ENCODE measurements at places on chromosomes 12 and 14.

- no peak for DNase-seq
These were observed 229.7 kb upstream of the NPAS3 start for GRCh38 chr14:32709027-32709426.

GRCh38 chr12:111257435-111257902 lies 111.4 kb downstream of the PHETA1 start:
- DNase-seq = no peak

GRCh38 chr12:112004041-112004440 lies 8.9 kb downstream of the TMEM116 start:
- no peak for DNase-seq

DNA sequence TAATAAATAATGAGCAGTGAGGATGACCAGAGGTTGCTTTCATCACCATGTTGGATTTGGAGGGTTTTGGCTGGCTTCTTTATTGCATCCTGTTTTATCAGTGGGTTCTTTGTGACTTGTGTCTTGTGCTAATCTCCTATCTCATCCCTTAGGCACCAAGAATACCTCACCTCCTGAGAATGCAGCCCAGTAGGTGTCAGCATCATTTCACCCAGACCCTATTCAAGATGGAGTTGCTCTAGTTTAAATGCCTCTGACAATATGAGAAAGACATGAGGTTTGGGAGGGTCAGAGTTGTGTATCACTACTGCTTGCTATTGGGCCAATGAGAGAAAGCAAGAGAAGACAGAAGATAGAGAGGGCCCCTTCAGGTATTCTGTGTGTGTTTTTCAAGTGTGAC lies 592.2 kb downstream of the ETNK1 start:
- no peak for DNase-seq

- DNase-seq = no peak
These were observed 31.3 kb upstream of the NDUFA12 start for GRCh38 chr12:95034750-95035149.

DNA sequence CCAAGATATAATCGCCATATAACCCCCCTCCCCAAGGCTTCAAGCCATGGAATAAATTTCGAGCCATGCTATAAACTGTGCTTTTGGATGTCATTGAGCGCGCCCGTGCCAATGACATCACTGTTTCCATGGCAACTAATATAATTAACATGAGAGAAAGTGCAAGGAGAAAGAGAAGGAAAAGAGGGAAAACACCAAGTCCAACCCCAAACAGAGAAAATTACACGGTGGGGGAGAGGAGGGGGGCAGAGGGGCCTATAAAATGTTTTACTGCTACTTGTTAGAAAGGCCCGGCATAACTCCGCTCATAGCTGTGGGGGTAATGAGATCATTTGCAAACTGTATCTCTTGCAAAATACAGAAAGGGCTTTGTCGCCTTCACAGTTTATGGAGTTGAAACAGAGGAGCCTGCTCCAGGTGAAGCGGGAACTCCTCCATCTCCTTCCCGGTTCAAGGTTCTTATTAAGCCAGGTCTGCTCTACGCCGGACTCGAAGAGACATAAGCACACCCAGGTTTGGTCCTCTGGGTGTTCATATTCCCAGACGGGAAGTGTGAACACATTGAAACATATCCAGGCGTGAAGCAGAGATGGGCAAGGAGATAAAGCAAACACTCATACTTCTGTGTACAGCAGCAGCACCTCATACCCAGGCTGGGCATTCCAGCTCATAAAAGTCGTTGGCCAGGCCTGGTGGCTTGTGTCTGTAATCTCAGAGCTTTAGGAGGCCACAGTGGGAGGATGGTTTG lies 99.1 kb upstream of the MAP1LC3B2 start:
- DNase-seq = no peak

DNA sequence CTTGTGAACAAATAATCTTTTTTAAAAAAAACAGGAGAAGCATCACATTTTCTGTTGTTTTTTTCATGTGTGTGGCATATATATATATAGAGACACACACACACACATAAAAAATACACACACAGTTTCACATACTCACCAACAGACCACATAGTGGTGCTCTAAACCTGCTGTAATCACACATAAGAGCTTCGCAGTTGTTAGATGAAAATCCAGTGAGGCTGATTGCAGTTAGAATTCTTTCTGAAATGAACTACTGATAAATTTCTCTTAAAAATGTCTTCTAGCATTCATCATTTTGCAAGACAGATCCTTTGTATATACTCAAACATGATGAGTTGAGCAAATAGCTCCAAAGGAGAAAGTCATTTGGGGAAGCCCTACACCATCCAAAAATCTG lies 434.3 kb upstream of the STXBP6 start:
- peak; percentile 41 for DNase-seq

- no peak for DNase-seq
These were observed 174.3 kb upstream of the PWP1 start for GRCh38 chr12:107511292-107511691.

- no peak for DNase-seq
These were observed 26.0 kb upstream of the SNX6 start for GRCh38 chr14:34655959-34656358.

DNA sequence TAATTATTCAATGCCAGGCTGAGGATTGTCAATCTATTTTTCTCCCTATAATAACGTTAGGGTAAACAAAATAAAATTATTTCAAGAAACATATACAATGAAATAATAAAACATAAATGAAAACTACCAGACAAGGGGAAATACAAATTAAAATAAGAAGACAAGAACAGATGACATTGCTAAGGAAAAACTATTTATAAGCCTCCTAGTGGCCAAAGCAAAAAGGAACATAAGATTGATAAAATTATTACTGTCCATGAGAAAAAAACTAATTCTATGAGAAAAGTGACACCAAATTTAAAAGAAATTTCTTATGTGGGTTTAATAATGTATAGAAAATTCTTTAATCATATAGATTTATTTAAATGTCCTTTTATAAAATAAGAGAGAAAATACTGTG lies 294.7 kb downstream of the TTC6 start:
- DNase-seq = no peak

DNA sequence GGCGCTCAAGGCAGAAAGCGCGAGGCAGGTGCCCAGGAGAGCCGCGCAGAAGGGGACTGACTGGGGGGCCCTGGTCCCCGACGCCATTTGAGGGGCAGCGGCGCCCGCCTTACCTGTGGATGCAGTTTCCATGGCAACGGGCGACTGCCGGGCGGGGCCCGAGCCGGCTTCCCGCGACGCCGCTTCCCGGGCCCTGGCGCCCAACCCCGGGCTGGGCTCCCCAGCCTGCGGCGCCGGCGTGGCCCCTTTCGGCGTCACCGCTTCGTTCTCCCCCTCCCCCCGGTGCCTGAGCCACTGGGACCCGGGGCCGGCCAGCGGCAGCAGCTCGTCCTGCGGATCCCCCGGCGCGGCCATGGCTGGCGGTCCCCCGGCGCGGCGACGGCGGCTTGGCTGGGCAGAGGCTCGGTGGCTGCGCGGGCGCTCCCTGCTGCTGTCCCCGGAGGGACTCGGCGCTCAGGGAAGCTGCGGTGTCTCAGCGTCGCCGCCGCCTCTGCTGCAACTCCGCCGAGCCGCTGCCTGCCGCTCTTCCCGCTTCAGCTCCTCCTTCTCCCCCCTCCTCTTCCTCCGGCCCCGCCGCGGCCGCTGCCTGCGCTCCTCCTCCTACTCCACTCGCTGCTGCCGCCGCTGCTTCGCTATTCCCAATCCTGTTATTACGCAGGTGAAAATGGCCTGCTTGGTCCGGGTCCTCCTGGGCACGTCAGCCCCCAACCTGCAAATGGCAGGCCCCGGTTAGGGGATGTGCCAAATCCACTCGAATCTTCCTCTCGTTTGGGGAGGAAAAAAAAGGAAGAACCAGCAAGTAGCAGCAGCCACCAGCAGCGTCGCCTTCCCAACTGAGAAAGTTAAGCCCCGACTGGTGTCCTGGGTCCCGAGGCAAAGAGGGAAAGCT lies at the start of gene RTN1:
TSS of gene RTN1 (minus strand) at position 500 of the 889 bp plus-strand sequence. CDS start at position 354, 146 bp downstream.
- DNase-seq = peak; percentile 47

GRCh38 chr12:72189266-72189665 lies 82.9 kb upstream of the TRHDE start:
- no peak for DNase-seq

DNA sequence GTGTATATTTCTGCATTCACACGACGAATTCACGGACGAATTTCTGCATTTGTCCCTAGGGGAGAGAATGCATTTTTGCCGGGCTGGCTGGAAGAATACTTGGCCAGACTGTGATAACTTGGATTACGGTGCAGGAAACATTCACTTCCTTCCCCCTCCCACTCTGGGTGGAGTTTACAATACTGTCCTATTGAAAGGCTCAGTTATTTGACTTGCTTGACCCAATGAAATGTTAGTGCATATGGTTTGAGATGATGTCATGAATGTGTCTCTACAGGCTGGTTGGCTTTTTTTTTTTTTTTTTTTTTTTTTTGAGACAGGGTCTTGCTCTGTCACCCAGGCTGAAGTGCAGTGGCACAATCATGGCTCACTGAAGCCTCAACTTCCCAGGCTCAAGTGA lies 90.7 kb upstream of the NOS1 start:
- no peak for DNase-seq

GRCh38 chr12:97501422-97501821 lies 38.8 kb downstream of the RMST start:
- no peak for DNase-seq

GRCh38 chr14:21263284-21264024 lies 5.8 kb downstream of the HNRNPC start:
- DNase-seq = no peak

DNA sequence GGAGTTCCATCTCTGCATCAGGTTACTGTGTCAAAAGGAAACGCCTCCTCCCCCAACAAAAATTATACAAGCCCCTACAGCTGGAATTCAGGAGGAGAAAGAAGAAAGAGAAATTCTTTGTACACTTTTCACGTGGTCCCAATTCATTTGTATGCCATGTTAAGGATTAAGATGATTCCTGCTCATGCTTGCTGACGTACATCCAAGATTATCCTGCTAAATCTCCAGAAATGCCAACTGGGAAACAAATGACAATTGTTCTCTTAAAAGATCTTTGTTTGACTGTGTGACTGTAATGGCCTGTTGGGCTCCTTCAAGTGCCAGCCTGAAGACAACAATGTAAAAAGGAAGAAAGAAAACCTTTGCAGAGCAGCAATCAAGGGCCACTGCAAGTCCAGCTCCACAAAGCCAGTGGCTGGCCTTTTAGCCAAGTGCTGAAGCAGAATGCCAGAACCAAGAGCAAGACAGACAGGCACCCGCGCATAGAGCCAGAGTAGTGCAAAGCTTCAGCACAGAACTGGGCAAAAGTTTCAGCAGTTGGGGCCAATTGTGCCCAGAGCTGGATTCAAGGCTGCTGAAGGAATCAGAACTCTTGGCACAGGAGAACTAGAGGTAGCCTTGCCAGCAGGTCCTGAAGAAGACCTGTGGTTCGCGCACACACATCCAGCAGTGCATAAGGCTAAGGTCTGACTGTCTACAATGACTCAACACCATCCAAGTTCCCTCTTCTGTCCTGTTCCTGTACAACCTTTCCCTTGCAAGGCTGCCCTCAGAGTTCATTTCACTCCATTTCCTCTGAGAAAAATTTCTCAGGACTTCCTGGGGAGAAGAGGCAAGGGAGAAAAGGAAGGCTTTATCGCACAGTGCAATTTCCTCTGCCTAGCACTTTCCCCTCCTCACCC lies 209.7 kb upstream of the BMP4 start:
- no peak for DNase-seq

DNA sequence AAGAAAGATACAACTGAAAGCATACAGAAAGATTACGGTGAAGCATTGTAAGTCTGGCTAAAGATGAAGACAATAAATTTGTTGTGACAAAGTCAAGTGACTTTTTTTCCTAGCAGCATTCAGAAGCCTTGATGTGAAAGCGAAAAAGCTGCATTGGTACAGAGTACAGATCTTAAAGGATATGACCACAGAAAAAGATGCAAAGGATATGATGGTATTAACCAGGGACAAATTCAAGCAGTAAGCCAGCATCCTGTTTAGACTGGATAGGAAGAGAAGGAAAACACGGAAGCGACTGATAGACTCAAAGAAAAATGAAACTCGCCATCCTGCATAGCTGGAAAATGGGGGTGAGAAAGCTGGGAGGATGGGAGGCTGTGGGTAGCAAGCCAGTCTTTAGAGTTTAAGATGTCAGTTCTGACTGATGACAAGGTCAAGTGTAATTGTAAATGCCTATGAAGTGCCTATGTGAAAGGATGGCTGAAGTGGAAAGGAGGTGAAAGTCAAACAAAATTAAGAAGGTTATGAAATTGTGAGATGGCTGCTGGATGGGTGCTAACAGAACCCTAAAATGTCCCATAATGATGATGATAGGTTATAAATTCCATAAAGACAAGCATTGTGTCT lies 92.4 kb downstream of the PHLDA1 start:
- no peak for DNase-seq

GRCh38 chr12:124921200-124922031 lies 7.0 kb upstream of the UBC start:
- no peak for DNase-seq

DNA sequence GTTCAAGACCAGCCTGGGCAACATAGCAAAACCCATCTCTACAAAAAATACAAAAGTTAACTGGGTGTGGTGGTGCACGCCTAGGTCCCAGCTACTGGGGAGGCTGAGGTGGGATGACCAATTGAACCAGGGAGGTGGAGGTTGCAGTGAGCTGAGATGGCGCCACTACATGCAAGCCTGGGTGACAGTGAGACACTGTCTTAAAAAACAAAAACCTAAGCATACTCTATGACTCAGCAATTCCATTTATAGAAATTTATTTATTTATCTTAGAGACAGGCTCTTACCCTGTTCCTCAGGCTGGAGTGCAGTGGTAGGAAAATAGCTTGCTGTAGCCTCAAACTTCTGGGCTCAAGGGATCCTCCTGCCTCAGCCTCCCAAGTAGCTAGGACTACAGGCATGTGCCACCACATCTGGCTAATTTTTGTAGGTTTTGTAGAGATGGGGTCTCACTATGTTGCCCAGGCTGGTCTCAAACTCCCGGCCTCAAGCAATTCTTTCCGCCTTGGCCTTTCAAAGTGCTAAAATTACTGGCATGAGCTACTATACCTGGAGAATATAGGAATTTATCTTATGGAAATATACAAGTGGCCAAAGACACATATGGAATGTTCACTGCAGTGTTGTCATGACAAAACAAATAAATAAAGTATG lies 43.3 kb downstream of the NCKAP5L start:
- no peak for DNase-seq
